Left ventricle myocardium superior (tissue), 1 donor: ENCODE measurements at places on chromosomes 2 and 18. TPM values are rescaled to one million over a fixed set of nuclear protein-coding genes. Genes with fewer than 3 reads are reported as not detected.

The GRB14 gene
- total RNA-seq: 27.8 TPM

The UBE2F gene
- 67.7 TPM for total RNA-seq

The SRD5A2 gene
- total RNA-seq: not detected

The PLA2R1 gene
- 2.9 TPM for total RNA-seq

The ITPRID2 gene
- 68.4 TPM for total RNA-seq

The UGT1A10 gene
- not detected for total RNA-seq

The REG3G gene
- total RNA-seq: not detected

The PDE1A gene
- total RNA-seq: 16.9 TPM

The MBOAT2 gene
- total RNA-seq: 15.5 TPM

The B3GNT7 gene
- 8.1 TPM for total RNA-seq

The CDH7 gene
- total RNA-seq: 0.05 TPM

The GPR35 gene
- 2.1 TPM for total RNA-seq

The ID2 gene
- 30.0 TPM for total RNA-seq

The VAMP5 gene
- 54.8 TPM for total RNA-seq

The ANKRD30BL gene
- total RNA-seq: not detected

The DTNA gene
- 140 TPM for total RNA-seq
